ENCODE measurements at places on chromosomes 6 and 20. TPM values are rescaled to one million over a fixed set of nuclear protein-coding genes. Genes with fewer than 3 reads are reported as not detected.

TRIM40 gene
- 11.6 TPM for total RNA-seq

CRISP2 gene
- total RNA-seq, result not detected

RAB44 gene
- 1.1 TPM for total RNA-seq

CNKSR3 gene
- 4.0 TPM for total RNA-seq

MEP1A gene
- 601 TPM for total RNA-seq

TREM2 gene
- 1.5 TPM for total RNA-seq

NDRG3 gene
- 39.3 TPM for total RNA-seq

All from transverse colon (tissue), 4 donors.